Motor neuron (in vitro differentiated cells): ENCODE measurements at places on chromosomes 6 and 20. TPM values are rescaled to one million over a fixed set of nuclear protein-coding genes. Genes with fewer than 3 reads are reported as not detected.
A peak's percentile ranks its signal among the peaks of the same experiment; 100 is the strongest.

GRCh38 chr6:40391851-40392517, 195.2 kb downstream of the LRFN2 start:
- no peak for ATAC-seq

DNA sequence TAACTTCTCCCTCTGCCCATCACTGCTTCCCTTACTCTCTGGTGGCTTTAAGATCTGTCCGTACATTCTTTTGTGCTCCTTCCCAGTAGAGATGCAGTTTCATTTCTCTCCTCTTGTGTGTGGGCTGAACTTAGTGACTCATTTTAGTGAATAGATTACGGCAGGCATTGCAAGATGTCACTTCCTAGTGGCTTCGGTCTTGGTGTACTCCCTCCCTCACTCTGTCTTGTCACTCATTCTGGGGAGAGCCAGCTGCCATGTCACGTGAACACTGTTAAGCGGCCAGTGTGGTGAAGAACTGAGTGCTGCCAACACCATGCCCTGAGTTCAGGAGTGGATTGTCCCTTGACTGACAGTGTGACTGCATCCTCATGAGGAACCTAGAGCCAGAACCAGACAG, 115.9 kb downstream of the OTOR start:
- ATAC-seq = peak; percentile 80

PPIL1 gene
- total RNA-seq = 48.1 and 51.1 TPM in 2 replicates

- ATAC-seq = no peak
Measured at GRCh38 chr20:61662968-61663331, 402.7 kb downstream of the TAF4 start.

SS18L1 gene
- 26.0 and 31.9 TPM in 2 replicates for total RNA-seq

- peak; percentile 48 for ATAC-seq
Measured at GRCh38 chr20:58447511-58448391, 58.7 kb downstream of the VAPB start.

- ATAC-seq = no peak
Measured at GRCh38 chr20:63625771-63626423, 1.0 kb downstream of the GMEB2 start.

GRCh38 chr6:36052097-36052496, 24.5 kb downstream of the MAPK14 start:
- ATAC-seq = no peak

DNA sequence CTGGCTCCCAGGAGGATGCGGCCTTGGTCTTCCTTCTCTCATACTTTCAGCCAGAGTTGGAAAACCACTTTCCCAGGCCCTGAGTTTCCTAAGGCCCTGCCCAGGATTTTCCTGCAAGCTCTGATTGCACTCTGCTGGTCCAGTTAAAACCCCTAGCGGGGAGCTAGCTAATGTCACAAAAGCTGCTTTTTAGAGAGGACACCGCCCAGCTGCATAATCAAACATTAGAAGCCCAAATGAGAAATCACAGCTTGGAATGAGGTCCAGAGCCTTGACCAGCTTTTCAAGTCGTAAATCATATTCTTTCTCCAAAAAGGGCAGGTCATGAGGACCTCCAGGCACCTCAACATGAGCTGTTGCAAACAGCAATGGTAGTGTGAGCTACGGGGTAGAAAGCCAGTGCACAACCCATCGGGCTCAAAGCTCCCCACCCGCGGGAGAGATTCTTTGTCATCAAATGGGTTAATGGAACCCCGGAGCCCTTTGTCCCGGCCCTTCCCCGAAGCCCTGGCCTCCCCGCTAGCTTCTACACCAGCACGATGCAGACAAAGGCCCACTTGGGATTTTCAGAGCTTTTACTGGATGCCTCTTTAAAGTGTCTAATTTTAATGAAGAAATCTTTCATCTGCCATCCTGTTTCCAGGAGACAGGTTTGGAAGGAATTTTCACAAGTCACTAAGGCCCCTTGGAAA, 134.0 kb downstream of the SCML4 start:
- ATAC-seq = no peak

- ATAC-seq = no peak
Measured at GRCh38 chr20:49426873-49427272, 55.6 kb downstream of the KCNB1 start.

- no peak for ATAC-seq
Measured at GRCh38 chr6:137737836-137738596, 129.0 kb upstream of the TNFAIP3 start.

DNMT3B gene
- 18.5 and 19.7 TPM in 2 replicates for total RNA-seq

DNA sequence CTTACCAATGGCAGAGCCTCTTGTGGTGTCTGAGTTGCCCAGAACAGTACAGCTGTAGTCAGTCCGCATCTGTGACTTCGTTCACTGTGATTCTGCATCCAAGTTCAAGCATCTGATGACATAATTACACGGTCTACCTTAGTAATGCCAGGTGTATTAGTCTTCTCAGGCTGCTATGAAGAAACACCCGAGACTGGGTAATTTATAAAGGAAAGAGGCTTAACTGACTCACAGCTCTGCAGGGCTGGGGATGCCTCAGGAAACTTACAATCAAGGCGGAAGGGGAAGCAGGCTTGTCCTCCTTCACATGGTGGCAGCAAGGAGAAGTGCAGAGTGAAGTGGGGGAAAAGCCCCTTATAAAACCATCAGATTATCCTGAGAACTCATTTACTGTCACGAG, 163.9 kb upstream of the SULF2 start:
- no peak for ATAC-seq

DNA sequence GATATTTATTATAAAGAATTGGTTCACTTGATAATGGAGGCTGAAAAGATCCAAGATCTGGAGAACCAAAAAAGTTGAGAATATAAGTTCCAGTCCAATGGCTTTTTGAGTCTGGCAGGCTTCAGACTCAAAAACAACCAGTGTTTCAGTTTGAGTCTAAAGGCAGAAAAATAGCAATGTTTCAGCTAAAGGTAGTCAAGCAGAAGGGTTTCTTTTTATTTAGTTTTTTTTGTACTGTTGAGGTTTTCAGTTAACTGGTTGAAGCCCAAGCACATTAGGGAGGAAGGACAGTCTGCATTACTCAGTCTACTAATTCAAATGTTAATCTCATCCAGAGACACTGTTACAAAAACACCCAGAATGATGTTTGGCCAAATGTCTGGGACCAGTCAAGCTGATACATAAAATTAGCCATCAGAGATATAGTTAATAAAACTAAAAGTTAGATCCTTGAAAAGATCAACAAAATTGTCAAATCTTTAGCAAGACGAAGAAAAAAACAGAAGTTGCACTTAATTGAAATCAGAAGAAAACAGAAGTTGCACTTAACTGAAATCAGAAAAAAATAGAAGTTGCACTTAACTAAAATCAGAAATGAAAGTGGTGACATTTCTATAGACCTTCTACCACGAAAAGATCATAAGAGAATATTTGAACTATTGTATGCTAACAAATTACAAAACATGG, 980.3 kb upstream of the FLRT3 start:
- ATAC-seq = no peak

ABHD16B gene
- total RNA-seq = not detected in 2 replicates

DNA sequence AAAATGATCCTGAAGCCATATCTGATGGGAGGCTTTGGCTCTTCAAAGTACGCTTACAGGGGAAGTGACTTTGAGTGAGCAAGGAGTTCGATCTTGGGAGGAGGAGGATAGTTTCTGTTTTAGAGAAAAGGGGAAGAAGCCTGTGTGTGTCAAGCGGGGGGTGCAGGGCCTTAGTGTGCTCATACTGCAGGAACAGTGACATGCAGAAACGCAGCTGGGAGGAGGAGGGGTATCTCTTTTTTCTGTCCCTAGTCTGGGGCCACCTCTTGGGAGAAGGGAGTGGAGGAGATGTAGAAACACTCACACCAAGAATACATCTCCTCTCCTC, 19.8 kb downstream of the SIRPD start:
- no peak for ATAC-seq

ESR1 gene
- 0.24 and 0.49 TPM in 2 replicates for total RNA-seq

DNA sequence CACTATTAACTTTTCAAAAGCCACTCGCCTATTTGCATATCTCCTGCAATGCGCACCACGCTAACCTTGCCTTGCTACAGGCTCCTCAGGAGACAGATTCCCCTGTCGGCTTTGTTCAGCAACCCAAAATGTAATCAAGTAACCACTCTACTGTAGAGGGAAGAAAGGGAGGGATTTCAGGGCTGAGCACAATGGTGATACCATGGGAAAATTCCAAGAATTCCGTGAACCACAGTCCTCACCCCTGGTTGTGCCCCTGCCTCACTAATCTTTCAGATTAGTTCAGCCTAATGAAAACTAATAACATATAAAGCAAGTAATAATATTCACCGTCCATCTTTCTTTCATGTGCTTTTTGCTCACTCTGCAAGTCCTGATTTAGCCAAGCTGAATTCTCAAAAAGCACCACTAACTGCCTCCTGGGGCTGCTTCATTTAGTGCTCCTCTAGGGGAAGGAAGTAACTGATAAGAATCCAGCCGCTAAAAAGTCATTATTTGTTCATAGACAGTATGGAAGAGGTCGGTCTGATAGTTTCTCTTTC, 6.6 kb downstream of the CITED2 start:
- peak; percentile 27 for ATAC-seq

NEU1 gene
- total RNA-seq = 104 and 106 TPM in 2 replicates

DNA sequence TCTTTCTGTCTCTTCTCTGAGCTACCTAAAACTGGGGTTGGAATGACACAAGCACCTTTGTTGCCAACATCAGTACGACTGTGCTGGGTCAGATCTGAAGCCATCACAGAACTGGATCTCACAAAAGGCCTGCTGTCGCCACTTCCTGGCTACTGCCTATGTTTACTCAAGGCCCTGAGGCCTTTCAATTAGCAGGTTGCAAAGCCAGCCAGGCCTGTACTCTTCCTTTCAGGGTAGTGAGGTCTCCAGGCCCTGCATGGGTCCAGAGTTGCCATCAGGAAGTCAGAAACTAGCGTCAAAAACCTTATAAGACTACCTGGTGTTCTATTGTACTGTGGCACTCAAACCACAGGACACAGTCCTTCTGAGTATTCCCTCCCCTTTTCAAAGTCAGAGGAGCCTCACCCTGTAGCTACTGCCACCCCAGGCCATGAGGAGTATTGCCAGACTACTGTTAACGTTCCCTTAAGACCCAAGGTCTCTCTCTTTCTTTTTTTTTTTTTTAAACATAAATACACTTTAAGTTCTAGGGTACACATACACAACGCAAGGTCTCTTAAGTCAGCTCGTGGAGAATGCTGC, 937.4 kb upstream of the GJE1 start:
- no peak for ATAC-seq

DNA sequence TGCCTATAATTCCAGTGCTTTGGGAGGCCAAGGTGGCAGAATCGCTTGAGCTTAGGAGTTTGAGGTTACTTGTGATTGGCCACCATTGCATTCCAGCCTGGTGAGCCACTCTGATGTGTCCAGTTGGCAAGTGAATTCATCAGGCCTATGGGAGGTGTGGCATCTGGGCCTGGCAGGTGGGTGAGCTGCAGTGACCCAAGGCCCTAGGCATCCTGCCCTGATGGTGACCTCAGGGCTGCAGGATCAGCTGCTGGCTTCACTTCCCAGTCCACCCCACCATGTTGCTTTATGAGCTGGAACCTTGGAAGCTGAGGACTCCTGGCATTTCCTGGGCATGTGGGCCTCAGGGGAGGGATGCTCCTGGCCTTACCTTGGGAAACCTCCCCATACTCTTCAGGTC, 20.5 kb downstream of the RSPH9 start:
- no peak for ATAC-seq

DNA sequence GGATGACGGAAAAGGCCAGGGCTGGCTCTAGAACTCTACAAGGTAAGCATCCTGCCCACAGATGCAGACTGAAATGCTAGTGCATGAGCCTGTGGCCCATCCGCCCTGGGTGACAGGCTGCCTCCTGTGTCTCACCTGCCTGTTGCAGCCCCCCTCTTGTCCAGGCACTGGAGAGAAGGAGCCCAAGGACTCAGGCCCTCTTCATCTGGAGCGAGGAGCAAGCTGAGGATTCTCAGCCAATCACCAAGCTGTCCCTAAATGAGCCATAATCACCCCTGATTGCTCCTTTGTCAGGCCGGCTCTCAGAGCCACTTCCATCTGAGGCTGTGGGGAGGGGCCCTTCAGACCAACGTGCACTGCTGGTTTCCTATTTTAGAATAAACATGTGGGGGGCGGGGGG, 10.0 kb upstream of the SLC32A1 start:
- ATAC-seq = no peak

- peak; percentile 80 for ATAC-seq
Measured at GRCh38 chr6:122753000-122753687, 26.4 kb upstream of the FABP7 start.

DNA sequence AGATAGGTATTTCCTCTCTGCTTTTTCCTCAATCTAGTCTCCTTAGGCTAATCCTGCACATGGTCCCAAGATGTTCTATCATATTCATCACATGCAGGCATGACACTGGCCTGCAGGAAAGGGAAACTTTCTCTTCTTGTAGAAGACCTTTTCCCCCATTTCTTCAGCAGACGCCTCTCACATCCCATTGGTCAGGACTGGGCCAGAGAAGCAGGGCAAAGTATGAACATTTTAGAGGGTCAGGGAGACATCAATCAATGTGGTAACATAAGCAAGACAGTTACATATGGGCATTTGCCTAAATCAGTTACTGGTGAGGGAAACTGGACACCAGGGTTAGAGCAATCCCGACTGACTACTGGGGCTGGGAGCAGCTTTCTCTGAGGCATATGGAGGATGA, 90.1 kb downstream of the CRYBG1 start:
- no peak for ATAC-seq

DNA sequence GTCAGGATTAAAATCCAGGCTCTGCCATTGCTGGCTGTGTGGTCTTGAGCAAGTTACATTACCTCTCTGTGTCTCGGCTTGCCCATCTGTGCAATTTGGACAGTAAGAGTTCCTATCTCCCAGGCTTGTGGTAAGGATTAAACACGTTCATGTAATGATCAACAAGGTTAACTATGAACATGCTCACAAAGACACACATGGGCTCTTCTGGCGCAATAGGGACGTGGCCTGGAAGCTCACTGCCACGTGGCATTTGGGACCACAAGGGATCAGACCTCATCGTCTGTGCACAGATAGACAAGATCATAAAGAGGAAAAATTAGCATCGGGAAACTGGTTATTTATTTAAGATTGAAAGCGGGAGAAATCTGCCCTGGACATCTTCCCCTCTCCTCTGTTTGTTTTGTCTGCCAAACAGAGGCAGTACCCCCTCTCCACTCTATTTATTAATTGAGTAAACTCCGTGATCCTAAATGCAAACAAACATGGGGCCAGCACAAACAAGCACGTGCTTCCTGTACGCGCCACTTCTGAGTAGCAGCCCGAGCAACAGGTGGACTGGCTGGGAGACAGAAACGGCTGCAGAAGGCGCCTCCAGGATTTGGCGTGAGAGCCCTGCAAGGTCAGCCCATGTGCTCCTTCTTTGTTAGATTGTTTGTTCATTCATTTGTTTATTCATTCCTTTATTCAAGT, 95.0 kb downstream of the CDH26 start:
- no peak for ATAC-seq

DNA sequence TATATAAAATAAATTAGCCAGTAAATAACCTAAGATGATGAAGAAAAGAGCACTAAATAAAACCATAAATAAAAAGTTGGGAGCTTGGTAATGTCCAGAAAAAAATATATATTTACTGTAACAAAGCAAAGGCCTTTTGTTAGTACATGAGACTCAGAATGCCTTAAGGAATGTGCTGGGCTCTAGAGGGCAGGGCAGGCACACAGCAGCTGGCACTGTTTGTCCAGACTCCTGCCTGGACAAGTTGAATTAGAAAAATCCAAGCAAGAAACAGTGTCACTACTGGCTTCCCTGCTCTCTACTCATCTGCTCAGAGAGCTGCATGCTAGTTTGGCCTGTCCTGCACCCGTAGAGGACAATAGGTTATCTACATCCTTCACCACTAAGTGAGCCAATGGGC, 8.8 kb downstream of the DEFB129 start:
- ATAC-seq = peak; percentile 67
